ENCODE measurements at places on chromosomes 1 and 21.

DNA sequence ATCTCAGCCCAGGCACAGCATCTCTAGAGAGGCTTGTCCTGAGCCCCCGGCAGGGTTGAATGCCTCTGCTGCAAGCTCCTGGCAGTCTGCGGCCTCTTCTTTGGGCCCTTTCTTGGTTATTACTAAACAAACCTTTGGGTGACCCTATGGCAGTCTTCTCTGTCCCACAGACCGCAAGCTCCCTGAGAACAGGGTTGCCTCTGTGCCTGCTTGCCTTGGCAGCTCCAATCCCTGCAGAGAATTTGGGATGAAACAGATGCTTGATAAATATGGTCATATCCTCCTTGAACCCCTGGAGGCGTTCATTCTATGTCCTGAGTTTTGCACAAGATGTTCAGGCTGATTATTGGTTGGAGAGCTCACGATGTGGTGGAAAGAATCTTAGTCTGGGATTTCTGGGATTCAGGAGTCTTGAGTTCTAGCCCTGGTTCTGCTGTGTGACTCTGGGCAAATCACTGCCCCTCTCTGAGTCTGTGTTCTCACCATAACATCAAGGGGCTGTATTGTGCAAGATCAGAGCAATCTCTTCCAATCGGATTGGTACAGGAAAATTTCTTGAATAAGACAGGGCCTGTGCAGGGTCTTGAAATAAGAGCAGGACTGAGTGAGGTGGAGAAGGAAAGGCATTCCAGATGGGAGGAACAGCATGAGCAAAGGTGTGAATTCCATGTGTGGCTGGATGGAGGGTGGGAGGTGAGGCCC, 49.6 kb downstream of the EDN2 start:
- no peak for DNase-seq

DNA sequence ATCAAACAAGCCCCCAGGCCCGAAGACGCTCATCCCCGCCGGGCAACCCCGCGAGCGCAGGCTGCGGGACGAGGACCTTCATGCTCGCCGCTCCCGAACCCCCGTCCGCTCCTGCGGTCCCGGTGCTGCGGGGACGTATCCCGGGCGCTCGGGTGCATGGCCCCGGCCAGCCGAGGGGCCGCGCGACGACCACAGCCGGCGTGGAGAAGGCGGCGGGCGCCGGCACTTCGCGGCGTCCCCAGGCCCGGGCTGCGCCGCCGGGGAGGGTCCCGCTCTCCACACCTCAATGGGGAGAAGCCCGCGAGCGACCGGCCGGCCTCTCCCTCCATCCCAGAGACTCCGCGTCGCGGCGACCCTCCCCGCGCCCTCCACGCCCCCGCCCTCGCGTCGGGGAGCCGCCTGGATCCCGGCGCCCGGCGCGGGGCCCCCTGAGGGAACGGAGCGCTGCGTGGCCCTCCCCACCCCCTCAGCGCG, 401 bp downstream of the ERRFI1 start:
- no peak for DNase-seq

GRCh38 chr1:204520834-204521709, 4.9 kb downstream of the MDM4 start:
- peak; percentile 35 for DNase-seq

- no peak for DNase-seq
These were observed 26.0 kb downstream of the FMO3 start for GRCh38 chr1:171116676-171117075.

- no peak for DNase-seq
These were observed 25.9 kb upstream of the EFHD2 start for GRCh38 chr1:15383810-15384209.

- peak; percentile 69 for DNase-seq
These were observed 488.7 kb upstream of the USP24 start for GRCh38 chr1:55703726-55704363.

DNA sequence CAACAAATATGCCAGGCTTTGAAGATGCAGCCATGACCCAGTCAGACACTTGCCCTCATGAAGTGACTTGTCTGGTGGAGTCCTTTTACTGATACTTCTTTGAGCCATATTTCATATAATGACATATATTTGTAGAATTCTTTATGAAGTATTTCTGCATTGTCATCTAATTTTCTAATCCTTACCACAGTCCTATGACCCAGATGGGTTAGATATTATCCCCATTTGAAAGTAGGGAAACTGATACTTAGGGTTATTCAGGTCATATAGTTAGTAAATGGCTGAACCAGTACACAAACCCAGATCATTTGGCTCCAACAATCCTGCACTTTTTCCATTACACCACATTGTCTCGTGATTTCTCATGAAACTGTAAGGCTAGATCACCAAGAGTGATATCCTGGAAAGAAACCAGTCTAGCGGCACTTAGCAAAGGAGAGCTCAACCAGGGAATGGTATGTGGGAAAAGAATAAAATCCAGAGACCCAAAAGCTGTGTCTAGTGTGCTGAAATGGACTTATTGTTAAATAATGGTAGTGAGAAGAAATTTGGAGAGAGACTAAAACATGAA, 49.6 kb downstream of the ZFYVE9 start:
- DNase-seq, result no peak

GRCh38 chr1:196438329-196438728, 169.9 kb downstream of the KCNT2 start:
- DNase-seq, result no peak

- DNase-seq, result no peak
These were observed 29.2 kb downstream of the ST7L start for GRCh38 chr1:112589766-112590165.

GRCh38 chr1:232868793-232869491, 63.7 kb downstream of the MAP10 start:
- DNase-seq, result peak; percentile 85

GRCh38 chr1:168031627-168032026, 94.8 kb upstream of the MPC2 start:
- DNase-seq, result no peak

- DNase-seq, result peak; percentile 59
These were observed 20.9 kb upstream of the VPS13D start for GRCh38 chr1:12208764-12209494.

DNA sequence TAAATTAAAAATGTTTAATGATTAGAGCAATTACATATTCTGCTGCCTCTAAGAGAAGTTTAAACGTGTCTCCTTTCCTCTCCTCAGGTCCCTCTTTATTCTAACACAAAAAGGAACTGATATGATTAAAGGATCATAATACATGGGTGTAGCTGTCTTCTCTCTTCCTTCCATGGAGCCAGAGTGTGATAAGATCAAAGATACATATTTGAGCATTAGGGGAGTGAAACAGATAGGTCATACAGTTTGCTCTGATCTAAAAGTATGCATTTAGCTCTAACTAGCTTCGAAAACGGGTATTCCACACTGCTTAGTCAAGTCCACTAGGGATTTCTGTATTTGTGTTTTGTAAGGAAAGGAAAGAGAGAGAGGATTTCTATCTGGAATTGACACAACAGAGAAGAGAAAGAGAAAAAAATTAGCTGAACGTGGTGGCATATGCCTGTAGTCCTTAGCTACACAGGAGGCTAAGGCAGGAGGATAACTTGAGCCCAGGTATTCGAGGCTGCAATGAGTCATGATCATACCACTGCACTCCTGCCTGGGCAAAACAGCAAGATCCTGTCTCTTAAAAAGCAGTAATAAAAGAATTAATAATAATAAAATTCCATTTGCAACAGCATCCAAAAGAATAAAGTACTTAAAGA, 63.1 kb downstream of the CDC42BPA start:
- no peak for DNase-seq

DNA sequence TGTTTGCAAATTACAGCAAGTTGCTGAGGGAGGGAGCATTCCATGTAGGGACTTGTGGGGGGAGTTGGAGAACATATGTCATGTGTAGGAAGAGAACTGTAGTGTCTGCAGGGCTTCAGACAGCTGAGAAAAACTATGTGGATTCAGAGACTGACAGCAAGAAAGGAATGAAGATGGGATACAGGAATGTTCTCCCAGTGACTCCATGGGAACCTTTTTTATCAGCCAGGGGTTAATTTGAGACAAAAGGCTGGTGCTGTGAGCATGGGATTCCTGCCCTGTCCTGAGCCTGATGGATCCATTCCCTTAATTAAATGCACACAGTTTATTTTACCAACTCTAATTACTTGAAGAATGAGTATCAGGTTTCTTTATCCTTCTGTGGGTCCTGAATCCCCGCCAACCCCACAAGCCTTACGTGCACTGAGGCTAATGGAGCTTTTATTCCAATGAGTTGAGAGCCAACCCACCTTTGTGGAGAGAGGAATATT, 26.5 kb upstream of the PLXNA2 start:
- no peak for DNase-seq

GRCh38 chr1:54854381-54855020, 32.5 kb downstream of the DHCR24 start:
- no peak for DNase-seq

DNA sequence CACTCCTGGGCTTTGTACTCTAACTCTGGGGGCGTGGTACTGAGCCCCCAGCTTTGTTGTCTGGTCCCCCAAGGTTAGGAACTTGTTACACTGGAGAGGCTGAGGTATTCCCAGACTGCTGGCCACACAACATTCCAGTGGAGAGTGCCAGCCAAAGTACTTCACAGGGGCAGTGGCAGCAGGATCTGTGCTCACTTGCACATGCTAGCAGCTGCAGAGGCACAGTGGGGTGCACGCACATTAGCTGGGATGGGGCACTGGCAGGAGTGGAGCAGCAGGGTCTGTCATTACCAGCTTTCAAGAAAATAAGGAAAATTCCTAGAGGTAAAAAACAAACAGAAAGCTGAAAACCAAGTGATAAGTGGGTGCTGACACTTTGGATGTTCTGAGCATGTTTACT, 31.0 kb downstream of the ZNF691 start:
- DNase-seq, result no peak

GRCh38 chr1:52913014-52913413, 8.5 kb downstream of the ECHDC2 start:
- no peak for DNase-seq

GRCh38 chr1:170114906-170115305, 30.9 kb upstream of the NTMT2 start:
- peak; percentile 24 for DNase-seq

GRCh38 chr1:209648931-209649776, 3.1 kb downstream of the LAMB3 start:
- DNase-seq, result peak; percentile 90

DNA sequence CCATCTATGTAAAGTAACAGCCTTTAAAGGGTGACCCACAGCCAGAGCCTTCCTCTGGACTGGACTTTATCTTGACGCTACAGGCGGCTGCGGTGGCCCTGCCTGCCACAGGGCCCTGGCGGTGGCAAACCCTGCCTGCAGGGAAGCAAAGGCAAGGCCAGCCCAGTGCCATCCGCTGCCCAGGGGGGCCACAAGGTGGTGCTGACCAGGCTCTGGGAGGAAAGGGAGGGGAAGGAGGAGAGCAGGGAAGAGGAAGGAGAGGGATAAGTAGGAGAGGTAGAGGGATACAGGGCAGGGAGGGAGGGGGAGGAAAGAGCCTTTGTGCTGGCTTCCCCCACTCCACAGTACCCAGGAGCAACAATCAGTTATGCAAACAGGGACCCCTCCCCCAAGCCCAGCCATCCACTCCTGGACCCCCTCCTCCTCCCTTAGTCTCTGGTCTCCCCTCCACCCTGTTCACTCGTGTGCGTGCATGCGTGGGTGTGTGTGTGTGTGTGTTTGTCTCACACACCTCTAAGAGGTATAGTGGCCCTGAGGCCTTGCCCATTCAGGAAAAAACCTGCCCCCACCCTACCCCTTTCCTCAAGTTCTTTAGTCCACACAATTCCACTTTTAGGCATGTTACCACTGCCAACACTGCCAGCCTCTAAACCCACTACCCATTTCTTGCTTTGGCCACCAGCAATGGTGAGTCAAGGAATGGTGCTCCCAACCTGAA, 30.3 kb downstream of the SSBP3 start:
- no peak for DNase-seq

DNA sequence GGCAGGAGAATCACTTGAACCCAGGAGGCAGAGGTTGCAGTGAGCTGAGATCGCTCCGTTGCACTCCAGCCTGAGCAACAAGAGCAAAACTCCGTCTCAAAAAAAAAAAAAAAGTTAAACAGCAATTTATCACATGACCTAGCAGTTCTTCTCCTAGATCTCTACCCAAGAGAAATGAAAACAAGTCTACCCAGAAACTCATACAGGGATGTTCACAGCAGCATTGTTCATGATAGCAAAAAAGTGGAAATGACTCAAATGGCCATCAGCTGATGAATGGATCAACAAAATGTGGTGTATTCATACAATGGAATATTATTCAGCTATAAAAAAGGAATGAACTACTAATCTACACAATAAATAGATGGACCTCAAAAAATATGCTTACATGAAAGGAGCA, 12.2 kb upstream of the ID3 start:
- no peak for DNase-seq

DNA sequence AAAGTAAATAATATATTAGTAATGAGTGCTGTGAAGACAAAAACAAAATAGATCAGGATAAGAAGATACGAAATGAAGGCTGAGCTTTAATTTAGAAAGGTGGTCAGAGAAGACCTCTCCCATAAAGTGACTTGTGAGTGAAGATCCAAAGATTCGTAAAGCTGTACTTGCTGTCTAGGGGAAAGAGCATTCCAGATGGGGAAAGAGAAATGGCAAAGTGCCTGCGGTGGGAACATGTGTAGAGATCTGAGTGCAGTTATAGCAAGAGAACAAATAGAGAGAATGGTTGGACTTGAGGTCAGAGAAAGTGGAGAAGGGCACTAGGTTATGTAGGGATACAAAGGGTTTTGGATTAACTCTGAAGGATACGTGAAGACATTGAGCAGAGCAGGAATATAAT, 60.6 kb downstream of the NUF2 start:
- no peak for DNase-seq

GRCh38 chr1:86499987-86500593, 31.4 kb downstream of the CLCA1 start:
- DNase-seq, result no peak

DNA sequence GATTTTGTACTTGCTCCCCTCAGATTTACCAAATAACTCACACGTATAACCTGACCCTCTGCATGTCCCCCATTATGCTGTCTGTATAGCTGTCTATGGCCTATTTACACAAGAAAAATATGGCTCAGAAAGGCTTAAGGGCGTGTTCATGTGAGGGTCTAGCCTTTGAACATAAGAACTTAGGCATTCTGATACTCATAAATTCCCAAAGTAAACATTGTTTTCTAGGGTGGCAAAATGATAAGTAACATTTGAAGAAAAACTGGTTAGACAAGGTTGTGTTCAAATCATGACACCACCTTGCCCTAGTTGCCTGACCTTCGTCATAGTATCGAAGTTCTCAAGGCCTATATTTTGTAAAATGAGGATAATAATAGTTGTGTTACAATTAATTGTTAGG, 394.6 kb downstream of the LRRIQ3 start:
- no peak for DNase-seq

DNA sequence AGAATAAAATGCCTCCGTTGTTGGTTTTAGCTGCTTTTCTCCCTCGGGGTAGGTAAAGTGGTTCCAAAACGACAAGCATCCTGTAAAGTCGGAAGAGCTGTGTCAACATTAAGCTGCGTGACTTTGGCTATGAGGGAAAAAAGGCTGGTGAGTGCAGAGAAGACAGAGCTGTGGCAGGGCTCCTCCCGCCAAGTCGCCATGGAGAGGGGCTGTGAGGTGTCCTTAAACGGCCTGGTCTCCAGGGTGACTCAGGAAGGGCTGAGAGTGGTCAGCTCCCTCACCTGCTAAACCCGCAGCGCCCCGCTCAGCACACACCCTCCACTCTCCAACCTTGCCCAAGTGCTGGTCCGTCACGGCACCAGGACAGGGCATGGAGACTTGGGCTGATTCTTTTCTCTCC, 91.6 kb upstream of the SAMD11 start:
- no peak for DNase-seq
